Stimulated activated memory B cell treated with anti-CD40 and anti-IgM and Interleukin-4, amounts not matched to agents 10 μg/mL and 1 μg/mL and 100 μg/mL, for 72 hours (primary cell): ENCODE measurements at places on chromosomes 11 and 22.

DNA sequence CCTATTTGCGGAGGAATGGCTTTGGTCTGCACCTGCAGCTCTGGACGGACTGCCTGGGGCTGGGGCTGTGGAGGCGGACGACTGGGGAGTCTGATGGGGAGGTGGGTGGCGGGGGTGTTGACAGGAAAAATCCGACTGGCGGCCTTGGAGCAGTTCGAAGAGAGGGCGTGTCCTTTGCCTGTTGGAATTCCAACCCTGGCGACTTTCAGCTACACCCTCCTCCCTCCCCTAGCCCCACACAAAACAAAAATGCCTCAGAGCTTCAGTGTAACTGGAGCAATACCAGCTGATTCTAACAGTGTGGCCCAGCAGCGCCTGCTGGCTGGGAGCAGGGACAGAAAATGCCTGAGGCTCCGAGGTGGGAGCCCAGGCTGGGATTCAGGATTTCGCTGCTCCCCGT, 85.4 kb downstream of the ATXN10 start:
- ATAC-seq = no peak

- ATAC-seq = no peak
Observed at GRCh38 chr11:66014804-66015453, 3.1 kb downstream of the CST6 start.

- no peak for ATAC-seq
Observed at GRCh38 chr11:57308426-57309060, 16.2 kb downstream of the TNKS1BP1 start.

- no peak for ATAC-seq
Observed at GRCh38 chr11:13119941-13120520, 110.9 kb downstream of the RASSF10 start.

GRCh38 chr11:108160970-108161566, 39.7 kb downstream of the ACAT1 start:
- peak; percentile 98 for ATAC-seq

DNA sequence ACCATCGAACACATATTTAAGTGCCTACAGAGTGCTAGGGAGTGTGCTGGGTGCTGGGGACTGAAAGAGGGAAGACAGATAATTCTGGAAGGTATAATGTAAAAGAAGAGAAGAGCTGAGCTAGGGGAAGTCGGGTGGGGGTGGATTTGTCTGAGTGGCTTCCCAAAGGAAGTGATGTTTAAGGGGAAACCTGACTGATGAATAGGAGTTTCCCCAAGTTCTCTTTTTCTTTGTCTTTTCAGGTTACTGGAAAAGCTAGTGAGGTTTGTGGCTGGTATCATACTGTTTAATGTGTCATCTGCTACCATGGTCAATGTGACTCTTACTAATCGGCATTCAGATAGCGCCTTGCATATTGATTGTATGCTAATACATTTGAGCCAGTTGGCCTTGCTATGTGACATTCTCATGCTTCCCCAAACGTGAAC, 151.6 kb upstream of the MTMR2 start:
- peak; percentile 94 for ATAC-seq

GRCh38 chr11:3030289-3031070, 26.7 kb downstream of the CARS1 start:
- ATAC-seq = no peak

- no peak for ATAC-seq
Observed at GRCh38 chr11:43316451-43316850, 4.7 kb downstream of the API5 start.

GRCh38 chr22:21652010-21652546, 10.0 kb downstream of the SDF2L1 start:
- peak; percentile 98 for ATAC-seq

DNA sequence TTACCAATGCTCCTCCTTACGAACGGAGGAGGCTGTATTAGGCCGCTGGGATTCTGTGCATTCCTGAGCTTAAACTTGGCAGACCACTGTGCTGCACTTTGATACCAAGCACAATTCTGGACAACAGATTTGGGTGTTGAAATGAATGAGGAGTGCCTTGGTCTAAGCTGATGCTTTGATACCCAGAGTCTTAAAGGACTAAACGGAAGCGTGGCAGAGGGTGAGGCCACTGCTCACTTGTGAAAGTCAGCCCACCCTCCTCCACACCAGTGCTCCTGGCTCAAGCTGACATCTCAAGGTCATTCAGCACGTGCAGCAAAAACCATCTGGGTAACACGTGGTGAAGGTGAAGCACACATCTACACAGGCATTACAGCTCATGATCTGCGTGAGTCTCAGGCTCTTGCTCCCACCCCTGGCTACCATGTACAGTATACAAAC, 85.9 kb downstream of the MICAL3 start:
- ATAC-seq = no peak

DNA sequence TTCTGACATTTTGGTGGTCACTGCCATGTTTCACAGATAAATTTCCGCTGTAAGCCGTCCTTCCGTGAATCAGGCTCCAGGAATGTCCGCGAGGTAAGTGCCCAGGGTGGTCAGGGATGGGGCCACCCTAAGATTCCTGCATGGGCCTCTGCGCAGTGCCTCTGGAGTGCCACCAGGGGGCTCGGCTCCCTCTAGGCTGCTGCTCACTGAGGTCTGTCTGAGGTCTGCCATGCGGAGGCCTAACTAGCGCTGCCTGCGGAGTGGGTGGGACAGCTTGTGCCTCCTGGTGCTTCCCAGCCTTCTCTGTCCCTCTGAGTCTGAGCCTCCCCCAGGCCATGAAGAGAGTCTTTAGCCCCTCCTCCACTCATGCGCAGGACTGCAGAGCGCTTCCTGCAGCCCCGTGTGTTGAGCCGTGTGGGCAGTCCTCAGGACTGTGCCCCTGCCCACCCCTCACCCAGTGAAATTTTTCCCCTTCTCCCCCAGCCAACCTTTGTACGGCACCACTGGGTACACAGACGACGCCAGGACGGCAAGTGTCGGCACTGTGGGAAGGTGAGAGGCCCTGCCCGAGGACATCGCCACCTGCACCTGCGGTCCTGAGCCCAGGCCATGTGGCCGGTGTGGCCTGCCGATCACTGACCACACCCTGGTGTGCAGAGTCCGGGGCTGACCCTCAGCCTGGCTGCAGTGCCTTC, 11.9 kb upstream of the MDK start:
- peak; percentile 61 for ATAC-seq

- no peak for ATAC-seq
Observed at GRCh38 chr11:111105566-111105965, 140.0 kb upstream of the POU2AF2 start.

DNA sequence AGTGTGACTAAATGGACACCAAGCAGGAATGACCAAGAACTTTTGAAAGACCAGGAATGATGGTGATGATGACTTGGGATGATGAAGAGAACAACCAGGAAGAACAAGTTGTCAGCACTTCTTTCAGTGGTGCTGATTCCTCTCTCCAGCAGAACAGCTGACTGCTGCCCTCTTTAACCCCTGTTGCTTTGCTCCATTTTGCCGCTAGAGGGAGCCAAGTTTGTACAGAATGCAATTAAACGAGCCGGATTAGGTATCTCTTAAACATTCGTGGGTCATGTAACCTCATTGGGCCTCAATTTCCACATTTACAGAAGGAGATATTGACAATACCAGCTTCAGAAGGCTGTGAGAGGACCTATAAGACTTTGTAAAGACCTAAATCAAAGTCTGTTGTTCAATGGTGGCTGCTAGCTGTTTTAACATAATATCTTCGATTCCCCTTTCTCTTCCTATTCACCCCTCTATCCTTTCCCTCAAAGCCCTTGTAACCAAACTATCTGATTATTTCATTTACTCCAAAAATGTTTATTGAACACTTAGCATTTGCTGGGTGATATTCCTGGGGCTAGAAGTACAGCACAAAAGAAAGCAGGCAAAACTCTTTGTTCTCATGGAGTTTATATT, 1.9 kb downstream of the OR4S1 start:
- ATAC-seq = peak; percentile 70

DNA sequence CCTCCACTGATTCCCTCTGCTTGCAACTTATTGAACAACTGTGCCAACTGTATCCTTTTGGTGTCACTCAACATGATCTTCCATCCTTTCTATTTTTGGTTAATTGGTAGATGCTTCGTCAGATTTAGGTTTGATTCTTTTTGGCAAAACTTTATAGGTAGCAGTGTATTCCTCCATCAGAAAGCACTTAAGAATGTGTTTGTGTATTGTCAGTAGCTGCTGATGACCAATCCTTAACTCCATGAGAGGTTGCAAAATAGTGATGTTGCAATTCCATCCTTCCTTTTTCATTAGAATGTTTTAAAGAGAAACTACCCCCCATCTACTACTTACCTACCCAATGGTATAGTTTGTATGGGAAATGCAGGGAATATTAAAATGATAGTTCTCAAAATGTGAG, 22.1 kb downstream of the FAM76B start:
- ATAC-seq = no peak

- no peak for ATAC-seq
Observed at GRCh38 chr11:103055221-103055890, 36.6 kb downstream of the DCUN1D5 start.

DNA sequence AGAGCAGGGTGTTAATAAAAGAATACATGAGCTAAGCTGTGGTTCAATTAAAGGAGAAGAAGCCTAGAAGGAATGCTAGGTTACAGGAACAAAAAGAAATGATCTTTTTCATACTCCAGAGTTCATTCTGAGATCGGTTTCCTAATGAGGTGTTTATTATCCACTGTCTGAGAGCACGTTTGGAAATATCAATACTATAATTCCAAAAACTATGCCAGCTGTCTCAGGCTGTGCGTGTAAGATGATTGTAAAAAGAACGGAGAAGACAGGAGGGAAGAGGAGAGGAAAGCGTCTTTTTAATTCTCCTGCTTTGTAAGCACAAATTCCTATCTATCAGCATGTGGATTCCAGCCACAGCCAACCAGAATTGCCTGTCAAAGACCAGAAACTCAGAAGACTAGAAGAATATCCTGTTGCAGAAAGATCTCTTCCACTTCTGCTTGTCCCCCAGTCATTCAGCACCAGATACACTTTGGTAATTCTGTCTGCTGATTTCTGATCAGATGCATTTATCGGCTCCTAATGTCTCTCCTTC, 25.7 kb downstream of the APOL5 start:
- ATAC-seq = no peak

DNA sequence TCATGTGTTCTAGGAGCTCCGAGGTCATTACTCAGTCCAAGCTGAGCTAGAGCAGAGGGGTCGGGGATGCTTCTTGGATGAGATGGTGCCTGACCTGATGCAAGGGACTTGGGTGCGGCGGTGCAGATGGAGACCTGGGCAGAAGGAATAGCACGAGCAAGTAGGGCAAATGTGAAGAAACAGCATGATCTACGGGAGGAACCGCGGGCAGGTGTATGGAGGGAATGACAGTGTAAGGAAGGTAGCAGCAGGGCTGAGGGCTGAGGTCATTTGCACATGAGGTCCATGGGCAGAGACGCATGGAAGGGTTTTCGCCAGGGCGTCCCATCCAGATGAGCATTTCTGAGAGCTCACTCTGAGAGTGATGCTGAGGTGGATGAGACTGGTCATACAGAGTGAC, 14.9 kb downstream of the SLC37A2 start:
- ATAC-seq = no peak

DNA sequence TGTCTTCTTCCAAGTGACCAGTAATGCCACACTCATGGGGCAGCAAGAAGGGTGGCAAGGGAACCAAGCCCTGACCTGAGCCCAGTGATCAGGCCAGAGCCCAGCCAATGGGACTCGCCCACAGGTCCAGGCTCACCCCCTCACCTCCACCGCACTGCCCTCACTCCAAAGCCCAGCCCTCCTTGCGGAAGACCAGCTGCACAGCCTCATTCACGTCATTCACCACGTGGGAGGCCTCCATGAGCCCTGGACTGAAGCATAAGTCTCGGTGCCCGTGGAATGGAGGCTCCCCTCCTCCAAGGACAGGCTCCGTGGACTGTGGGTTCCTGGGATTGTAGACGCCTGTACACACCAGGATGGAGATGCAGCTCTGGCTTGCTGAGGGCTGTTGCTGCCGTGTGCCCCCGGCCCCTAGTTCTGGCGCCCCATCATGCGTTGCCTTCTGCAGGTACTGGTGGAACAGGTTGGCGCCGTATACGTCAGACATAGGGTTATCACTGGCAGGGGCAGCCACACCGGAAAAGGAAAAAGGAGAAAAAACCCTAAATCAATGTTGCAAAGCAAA, 16.8 kb upstream of the TMEM121B start:
- ATAC-seq = no peak

GRCh38 chr22:48391171-48391711, 1436.4 kb downstream of the BRD1 start:
- no peak for ATAC-seq

GRCh38 chr11:82855616-82856015, 44.6 kb downstream of the PRCP start:
- ATAC-seq = no peak

- no peak for ATAC-seq
Observed at GRCh38 chr11:12829131-12829530, 154.9 kb downstream of the TEAD1 start.

DNA sequence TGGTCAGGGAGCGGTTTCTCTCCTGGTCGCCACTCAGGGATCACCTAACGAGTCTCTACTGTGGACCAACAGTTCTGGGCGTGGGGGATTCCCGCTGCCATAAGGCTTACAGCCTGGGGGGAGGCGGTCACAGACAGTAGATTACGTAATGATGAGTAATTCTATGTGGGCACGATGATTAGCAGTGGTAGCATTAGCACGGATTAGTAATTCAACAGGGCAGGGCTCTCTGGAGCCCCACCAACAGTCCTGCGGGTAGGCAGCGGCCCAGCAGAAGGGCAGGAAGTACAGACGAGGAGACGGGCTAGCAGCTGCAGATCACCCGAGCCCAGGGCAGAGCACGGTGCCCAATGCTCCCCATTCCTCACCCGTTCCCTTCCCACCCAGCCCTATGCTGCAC, 3.6 kb downstream of the SHISAL1 start:
- ATAC-seq = peak; percentile 2

GRCh38 chr22:45522462-45522861, 19.8 kb downstream of the FBLN1 start:
- ATAC-seq = no peak

- no peak for ATAC-seq
Observed at GRCh38 chr22:43398246-43398645, 13.6 kb upstream of the MPPED1 start.

- no peak for ATAC-seq
Observed at GRCh38 chr11:36273110-36273509, 16.1 kb downstream of the COMMD9 start.

- ATAC-seq = peak; percentile 0
Observed at GRCh38 chr11:34050581-34051348, 766 bp upstream of the CAPRIN1 start.

DNA sequence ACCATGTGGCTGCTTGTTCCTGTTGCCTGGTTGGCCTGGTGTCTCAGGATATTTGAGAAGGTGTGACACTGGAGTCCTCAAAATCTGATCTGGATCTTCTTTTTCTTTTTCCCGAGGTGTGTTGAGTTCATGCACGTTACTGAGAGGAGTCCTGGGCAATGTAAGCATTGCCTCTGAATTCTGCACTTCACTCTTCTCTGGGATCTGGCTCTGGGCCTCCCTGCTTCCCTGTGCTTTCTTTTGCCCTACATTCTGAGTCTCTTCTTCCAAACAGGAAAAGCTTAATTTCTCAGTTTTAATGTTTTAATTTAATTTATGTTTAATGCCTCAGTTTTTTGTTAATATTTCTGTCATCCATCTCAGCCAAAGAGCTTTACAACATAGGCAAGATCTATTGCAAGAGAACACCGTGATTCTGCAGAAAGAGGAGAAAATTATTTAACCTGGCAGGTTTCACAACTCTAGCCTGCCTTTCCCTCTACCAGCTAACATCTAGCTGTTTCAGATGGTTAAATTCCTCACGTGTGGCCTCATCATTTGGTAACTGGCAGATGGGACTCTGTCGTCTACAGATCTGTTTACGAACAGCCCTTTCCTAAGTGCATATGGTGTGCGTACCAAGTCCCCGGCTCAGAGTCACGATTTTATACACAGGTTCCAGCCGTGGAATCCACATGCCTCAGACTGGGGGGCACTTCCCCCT, 24.7 kb downstream of the LDLRAD3 start:
- ATAC-seq = no peak
